ENCODE measurements at places on chromosomes 1 and 21.
A peak's percentile ranks its signal among the peaks of the same experiment; 100 is the strongest.

DNA sequence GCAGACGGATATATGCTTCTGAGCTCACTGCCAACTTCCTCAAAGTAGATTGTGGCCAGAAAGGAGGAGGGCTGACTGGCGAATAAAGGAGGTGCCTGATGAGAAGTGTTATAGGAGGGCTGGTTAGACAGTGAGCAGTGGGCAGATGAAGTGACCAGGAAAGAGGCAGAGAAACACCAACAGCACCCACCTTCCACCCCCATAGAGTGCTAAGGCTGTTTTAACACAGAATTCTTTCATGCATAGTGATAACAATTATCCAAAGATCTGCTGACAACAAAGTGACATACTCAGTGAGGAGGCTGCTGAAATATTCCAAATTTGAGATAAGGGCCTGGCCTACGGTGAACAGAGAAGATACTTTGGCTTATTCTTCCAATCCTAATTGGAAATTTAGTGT is 21.2 kb upstream of the MTR start:
- no peak for DNase-seq

- no peak for DNase-seq
Measured at GRCh38 chr21:42468491-42469131, 27.4 kb downstream of the RSPH1 start.

DNA sequence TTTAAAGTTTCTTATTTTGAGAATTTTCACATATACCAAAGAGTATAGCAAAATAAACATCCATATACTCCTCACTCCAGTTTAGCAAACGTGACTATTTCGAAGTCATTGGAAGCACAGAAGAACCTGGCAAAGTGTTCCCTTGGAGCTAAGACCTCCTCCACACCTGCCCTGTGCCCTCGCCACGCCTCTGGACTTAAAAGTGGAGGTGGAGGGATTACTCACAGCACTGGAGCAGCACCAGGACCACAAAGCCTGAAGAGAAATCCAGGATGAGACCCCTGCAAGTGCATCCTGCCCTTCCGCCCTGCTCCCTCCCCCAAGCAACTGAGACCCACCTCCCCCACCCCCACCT is 436 bp downstream of the CHI3L1 start:
- DNase-seq, result no peak

- no peak for DNase-seq
Measured at GRCh38 chr1:84174051-84174556, 30.0 kb downstream of the PRKACB start.

DNA sequence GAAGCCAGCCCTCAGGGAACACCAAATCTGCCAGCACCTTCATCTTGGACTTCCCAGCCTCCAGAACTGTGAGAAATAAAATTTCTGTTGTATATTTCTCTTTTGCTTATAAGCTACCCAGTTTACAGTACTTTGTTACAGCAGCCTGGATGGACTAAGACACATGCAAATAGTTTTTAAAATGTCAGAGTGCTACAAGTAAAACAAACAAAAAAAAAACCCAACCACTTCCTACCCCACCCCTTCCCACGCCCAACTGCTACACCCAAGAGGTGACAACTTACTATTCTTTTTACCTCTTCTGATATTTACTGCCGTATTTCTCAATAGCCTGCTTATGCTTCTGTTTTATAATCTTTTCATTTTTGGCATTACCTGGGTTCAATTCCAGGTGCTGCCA is 8.6 kb upstream of the SPSB1 start:
- DNase-seq, result no peak

DNA sequence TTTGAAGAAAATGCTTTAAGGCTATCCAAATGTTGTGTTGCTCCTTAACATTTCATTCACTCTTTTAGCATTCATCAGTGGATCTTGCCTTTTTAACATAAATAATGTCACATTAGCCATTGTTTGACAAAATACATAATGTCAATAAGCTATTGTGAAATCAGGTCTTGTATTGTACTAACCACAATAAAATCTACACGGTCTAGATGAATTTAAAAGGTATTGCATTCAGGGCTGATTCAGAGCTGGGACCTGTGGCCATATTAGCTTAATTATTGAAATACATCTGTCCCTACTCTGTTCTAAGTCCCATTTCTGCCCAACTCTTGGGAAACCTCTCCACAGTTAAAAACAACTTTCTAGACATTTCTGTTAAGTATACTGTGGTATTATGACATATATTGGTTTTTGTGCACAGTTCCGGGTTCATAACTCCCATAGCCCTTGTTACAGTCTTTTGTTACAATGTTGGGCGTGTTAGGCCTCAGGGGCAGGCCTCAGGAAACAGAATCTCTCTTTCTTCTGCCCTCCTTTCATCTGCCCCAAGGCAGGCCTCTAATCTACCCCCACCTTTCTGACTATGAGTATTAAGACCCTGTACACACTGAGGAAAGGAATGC is 44.7 kb upstream of the CITED4 start:
- no peak for DNase-seq

GRCh38 chr1:19793360-19794046 is 6.2 kb downstream of the TMCO4 start:
- DNase-seq, result no peak

DNA sequence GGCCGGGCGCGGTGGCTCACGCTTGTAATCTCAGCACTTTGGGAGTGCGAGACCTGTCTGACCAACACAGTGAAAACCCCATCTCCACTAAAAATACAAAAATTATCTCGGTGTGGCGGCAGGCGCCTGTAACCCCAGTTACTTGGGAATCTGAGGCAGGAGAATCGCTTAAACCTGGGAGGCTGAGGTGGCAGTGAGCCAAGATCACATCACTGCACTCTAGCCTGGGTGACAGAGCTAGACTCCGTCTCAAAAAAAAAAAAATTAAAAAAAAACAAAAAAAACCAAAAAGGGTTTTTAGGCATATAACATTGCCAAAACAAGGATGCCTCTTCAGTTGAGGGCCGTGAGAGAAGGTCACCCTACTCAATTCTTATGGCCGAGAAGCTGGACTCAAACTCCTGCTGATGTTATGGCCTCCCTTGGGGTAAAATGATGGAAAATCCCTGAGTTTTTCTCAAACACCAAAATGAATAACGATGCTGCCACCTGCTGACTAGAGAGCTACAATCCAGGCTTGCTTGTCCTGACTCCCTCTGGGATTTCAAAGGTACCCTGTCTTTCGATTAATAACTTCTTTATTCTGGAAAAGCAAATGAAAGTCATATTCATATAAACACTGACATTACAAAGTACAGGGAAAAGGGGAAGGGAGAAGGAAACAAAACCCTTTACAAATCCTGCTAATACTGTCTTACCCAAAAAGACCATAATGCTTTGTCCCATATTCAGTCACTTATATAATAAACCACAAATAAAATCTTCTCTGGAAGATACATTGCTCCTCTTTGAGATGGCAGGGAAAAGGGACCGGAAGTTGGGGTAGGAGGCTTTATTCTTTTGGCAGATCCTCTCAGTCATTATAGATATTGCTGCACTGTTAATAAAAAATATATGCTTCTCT is 10.7 kb downstream of the RAB42 start:
- DNase-seq, result peak; percentile 8

GRCh38 chr1:203720242-203720641 is 44.7 kb upstream of the LAX1 start:
- no peak for DNase-seq

- peak; percentile 86 for DNase-seq
Measured at GRCh38 chr1:113929750-113930498, 800 bp downstream of the HIPK1 start.

DNA sequence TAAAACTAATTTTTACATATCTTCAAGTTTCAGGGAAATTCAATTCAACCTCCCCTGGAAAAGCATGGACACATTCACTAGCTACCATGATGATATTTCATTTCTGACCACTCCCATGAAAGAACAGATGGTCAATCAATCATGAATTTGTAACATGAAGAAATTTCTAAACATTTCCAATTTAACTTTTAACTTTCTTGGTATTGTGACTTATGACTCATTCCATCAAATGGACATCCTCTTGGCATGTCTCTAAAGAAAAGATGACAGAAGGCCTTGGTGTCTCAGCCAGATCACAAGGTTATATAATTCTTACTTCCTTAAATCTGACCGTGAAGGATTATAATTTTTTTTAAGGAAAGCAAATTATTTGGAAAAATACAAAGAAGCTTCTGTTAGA is 10.5 kb upstream of the MCOLN3 start:
- no peak for DNase-seq

DNA sequence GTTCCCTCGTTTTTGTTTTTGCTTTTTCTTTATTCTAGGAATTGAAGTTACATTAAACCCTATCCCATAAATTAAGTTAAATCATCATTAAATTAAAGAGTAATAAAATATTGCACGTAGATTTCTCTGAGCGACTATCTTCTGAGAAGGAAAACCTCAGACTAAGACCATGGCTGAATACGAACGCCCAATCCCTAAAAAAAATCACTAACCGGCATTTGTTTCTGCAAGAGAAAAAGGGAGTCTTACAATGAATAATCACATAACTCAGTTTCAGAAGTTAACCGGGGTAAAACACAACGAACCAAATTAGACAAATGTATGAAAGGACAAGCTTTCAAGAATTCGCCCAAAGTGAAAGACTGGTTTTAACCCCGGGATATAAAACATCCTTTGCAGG is 1.3 kb downstream of the PIK3R3 start:
- no peak for DNase-seq
